CD14-positive monocyte (primary cell): ENCODE measurements at places on chromosomes 11 and 22.
A peak's percentile ranks its signal among the peaks of the same experiment; 100 is the strongest.

- no peak for DNase-seq
Measured at GRCh38 chr11:76770642-76771445, 12.3 kb upstream of the TSKU start.

DNA sequence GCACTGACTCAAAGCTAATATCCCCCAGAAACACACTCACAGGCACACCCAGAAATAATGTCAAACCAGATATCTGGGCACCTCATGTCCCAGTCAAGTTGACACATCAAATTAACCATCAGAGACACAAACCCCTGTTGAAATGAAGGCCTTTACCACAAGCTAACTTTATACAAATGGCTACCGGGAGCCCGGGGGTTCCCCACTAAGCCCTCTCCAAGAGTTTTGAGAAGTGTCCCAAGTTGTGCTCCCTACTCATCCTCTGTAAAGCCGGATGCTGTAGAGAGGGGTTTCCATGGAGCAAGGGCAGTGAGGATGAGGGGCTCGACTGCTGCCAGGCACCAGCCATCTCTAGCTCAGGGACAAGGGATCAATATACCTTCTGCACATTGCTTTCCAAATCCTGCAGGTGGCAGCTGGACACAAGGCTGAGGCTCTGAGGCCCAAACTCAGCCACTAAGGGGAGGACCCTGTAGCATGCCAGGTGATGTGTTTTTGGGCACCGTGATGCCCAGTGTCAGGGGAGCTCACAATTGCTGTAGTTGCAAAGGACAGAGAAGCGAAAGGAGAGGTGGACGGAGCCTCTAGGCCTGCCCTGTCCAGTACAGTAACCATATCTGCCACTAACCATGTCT lies 145.7 kb downstream of the TTC17 start:
- no peak for DNase-seq

DNA sequence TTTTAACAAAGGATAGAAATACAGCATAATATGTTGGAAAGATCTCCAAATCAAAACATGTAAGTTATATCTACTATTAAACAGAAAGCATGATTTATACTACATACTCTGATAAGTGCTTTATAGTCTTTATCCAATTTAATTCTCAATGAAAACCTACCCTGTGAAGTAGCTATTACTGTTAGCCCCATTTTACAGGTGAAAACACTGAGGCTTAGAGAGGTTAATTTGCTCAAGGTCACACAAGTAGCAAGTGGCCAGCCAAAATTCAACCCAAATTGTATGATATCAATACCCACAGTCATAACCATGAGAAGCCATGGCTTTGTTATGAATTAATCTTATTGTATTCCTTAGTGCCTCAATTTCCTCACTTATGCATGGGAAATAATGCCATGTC lies 675 bp upstream of the OR5AN1 start:
- no peak for DNase-seq

DNA sequence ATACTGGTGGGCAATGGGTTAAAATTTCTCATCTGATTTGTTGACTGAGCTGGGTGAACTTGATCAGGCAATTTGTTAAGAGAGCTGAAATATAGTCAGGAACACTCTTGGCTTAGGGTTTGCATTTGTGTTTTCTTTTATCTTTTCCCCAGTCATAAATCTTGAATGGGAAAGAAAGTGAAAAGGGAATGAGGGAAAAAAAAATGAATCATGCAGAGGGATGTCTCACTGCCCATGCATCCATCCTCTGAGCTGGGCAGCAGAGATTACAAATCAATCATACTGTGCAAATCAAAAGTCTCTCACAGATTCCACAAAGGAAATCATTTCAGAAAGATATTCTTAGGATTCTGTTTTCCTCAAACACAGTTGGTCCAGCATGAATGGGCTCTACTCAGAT lies 174.2 kb upstream of the MPPED2 start:
- DNase-seq, result no peak

DNA sequence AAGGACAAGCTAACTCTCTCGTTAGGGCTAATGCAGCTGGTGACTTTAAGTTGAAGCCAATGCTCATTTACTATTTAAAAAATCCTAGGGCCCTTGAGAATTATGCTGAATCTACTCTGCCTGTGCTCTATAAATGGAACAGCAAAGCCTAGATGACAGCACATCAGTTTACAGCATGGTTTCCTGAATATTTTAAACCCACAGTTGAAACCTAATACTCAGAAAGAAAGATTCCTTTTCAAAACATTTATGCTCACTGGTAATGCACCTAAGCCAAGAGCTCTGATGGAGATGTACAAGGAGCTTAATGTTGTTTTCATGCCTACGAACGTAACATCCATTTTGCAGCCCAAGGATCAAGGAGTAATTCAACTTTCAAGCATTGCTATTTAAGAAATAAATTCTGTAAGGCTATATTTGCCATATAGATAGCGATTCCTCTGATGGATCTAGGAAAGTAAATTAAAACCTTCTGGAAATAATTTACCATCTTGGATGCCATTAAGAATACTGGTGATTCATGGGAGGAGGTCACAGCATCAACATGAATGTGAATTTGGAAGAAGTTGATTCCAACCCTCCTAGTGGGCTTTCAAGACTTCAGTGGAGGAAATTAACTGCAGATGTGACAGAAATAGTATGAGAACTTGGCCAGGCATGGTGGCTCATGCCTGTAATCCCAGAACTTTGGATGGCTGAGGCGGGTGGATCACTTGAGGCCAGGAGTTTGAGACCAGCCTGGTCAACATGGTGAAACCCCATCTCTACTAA lies 14.5 kb downstream of the XNDC1N start:
- DNase-seq, result no peak

- DNase-seq, result no peak
Measured at GRCh38 chr22:18022876-18023275, 1.5 kb downstream of the MICAL3 start.

DNA sequence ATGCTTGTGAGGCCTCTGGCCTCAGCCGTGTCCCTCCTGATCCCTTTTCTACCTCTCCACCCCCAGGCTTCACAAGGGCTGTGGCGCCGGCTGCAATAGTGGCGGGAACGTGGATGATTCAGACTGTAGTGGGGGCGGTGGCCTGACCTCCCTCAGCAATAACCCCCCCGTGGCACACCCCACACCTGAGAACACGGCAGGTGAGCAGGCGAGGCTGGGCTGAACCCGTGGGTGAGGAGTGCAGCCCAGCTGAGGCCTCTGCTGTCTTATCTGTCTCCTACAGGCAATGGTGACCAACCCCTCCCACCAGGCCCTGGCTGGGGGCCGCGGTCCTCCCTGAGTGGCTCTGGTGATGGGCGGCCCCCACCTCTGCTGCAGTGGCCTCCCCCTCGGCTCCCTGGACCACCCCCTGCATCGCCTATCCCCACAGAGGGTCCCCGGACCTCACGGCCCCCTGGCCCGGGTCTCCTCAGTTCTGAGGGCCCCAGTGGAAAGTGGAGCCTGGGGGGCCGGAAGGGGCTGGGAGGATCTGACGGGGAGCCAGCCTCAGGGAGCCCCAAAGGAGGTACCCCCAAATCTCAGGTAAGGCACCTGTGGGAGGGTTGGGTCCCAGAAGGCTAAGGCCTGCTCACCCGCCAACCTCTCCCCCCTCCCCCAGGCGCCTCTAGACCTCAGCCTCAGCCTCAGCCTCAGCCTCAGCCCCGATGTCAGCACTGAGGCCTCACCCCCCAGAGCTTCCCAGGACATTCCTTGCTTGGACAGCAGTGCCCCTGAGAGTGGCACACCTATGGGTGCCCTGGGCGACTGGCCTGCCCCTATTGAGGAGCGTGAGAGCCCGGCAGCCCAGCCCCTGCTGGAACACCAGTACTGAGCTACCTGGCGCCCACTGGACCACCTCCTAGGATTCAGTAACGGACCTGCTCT lies 1.5 kb upstream of the SIPA1 start:
- no peak for DNase-seq

GRCh38 chr11:35803115-35803514 lies 140.5 kb downstream of the TRIM44 start:
- DNase-seq, result no peak

- no peak for DNase-seq
Measured at GRCh38 chr11:83409476-83409875, 123.3 kb upstream of the CCDC90B start.

DNA sequence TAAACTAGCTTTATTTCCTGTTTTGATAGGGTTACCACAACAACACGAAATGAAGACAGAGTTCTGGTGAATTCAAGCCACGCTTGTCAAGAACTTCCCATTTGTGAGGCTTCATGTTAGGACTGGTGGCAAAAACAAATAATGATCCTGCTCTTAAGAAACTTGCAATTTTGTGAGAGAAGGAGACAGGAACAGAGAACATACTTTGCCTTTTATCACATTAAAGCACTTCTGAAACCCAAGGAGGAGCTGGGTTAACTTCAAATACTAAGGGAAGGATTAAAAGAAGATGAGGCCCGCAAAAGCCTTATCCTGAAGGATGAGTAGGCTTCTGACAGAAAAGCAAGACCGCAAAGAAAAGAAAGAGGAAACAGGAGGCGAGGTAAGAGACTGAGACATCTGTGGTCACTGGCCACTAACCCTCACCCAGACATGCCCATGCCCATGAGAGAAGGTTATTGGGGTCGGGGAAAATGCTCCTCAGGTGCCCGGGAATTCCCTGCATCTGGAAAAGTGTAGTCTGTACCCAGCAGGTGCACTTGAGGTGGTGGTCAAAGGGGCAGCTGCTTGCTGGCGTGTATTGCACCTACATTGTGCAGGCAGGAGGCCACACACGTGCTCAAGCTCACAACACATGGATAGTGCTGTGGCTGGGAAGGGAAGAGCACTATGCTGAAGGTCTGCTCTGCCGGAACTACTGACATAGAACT lies 50.5 kb downstream of the MAPK1 start:
- DNase-seq, result peak; percentile 96

DNA sequence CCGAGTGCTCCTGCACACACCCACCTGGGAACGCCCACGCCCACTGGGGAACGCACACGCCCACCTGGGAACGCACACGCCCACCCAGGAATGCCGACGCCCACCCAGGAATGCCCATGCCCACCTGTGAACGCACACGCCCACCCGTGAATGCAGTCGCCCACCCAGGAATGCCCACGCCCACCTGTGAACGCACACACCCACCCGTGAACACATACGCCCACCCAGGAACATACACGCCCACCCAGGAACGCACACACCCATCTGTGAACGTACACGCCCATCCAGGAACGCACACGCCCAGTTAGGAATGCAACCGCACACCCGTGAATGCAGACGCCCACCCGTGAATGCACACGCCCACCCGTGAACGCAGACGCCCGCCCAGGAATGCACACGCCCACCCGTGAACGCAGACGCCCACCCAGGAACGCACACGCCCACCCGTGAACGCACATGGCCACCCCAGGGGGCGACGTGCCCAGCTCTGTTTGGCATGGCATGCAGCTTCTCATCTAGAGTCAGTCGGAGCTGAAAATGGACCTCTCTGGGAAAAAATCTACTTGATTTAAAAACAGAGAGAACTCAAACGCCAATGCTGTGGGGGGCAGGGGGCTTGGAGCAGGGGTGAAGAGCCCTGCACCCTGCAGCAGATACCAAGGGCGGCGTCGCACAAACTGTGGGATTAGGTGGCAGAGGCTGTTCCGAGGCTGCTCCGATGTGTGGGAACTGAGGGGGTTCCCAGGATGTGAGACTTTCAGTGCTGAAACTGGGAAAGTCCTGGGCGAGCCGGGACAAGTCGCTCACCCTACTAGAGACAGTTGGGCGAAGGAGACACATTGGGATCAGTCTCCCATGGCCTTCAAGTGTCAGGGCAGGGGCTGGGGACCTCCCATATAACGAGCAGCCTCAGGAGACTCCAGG lies 83.3 kb downstream of the MYEOV start:
- no peak for DNase-seq

DNA sequence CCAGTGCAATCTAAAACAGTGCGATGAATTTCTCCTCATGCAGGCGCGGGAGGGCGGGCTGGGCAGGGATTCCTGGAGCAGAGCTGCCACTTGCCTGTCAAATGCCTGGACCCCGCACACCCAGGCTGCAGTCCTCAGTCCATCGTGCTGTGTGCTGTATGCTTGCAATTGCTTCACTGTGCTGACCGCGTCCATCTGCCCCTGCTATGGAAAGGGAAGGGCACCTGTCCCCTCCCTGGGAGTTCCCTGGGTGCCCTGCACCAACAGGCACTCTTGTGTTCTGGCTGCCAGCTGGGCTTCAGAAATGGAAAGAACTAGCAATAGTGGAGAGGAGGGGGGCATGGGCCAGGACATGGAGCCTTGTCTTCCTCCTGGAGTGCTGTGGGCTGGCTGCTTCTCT lies 185.4 kb upstream of the B3GAT1 start:
- no peak for DNase-seq

DNA sequence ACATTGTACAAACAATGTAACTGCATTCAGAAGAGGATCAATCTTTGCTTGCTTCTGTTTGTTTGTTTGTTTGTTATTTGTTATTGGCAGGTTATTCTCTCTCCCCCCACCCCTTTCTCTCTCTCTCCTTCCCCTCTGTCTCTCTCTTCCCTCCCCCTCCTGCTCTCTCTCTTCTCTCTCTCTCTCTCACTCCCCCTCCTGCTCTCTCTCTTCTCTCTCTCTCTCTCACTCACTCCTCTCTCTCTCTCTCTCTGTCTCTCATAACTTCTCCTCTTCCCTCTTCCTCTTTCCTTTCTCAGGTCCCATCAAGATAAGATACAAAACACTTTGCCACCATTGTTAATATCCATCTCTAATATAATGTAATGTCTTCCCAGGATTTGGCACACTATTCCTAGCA lies 236.3 kb downstream of the SOX6 start:
- DNase-seq, result no peak

DNA sequence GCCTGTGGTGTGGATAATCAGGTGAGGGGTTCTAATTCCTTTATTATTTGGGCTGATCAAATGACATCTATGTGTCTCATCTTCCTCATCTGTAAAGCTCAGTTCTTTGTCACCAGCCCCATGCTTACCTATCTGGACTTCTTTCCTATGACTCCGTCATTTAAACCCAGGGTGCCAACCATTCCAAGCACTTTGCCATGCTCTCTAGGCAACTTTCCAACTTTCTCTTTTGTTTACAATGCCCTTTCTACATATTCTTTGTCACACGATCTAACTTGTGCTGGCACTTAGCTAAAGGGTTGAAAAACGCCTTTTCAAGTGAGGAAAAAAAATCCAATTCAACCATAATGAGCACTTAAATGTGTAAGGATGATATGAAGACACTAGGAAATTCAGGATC lies 27.9 kb downstream of the EXPH5 start:
- no peak for DNase-seq

DNA sequence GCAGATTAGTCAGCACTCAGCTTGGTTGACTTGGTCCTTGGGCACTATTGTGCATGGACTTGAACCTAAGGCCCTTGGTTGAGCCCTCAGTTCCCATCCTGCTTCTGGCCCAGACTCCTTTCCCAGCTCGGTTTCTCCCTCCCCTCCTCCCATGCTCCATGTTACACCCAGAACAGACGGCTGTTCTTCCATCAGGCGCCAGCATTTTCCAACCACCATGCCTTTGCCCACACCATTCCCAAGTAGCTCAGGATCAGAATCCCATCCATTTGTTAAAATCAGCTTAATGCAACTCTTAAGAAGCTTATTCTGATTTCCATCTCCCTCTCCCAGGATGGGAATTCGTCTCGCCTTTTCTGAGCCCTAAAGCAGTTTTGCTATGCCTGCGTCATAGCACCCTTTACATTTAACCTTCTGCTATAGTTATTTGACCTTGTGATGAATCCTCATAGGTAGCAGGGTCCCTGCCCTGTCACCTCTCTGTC lies 110.7 kb downstream of the MICAL2 start:
- DNase-seq, result no peak
